ENCODE measurements at places on chromosomes 12 and 14.

DNA sequence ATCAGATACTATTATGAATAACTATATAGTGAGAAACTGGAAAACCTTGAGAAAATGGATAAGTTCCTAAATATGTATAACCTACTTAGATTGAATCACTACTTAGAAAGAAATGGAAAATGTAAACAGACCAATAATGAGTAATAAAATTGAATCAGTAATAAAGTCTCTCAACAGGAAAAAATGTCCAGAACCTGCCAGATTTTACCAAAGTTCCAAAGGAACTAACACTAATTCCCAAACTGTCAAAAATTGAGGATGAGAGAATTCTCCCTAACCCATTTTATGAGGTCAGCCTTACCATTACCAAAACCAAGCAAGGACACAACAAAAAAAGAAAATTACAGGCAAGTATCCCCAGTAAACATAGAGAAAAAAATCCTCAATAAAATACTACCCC, 272.0 kb downstream of the RPAP3 start:
- DNase-seq, result no peak

GRCh38 chr12:32542428-32543229, 136.5 kb upstream of the DNM1L start:
- no peak for DNase-seq

DNA sequence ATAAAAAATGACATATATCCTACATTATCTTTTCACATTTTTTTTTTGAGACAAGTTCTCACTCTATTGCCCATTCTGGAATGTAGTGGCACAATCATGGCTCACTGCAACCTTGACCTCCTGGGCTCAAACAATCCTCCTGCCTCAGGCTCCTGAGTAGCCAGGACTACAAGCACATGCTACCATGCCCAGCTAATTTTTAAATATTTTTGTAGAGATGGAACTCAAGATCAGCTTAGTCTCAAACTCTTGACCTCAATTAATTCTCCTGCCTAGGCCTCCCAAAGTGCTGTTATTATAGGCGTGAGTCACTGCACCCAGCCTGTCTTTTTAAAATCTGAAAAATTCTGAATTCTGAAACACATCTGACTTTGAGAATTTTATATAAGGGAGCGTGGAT, 241.9 kb upstream of the DCN start:
- no peak for DNase-seq

GRCh38 chr12:107135177-107135576, 41.8 kb upstream of the CRY1 start:
- no peak for DNase-seq

DNA sequence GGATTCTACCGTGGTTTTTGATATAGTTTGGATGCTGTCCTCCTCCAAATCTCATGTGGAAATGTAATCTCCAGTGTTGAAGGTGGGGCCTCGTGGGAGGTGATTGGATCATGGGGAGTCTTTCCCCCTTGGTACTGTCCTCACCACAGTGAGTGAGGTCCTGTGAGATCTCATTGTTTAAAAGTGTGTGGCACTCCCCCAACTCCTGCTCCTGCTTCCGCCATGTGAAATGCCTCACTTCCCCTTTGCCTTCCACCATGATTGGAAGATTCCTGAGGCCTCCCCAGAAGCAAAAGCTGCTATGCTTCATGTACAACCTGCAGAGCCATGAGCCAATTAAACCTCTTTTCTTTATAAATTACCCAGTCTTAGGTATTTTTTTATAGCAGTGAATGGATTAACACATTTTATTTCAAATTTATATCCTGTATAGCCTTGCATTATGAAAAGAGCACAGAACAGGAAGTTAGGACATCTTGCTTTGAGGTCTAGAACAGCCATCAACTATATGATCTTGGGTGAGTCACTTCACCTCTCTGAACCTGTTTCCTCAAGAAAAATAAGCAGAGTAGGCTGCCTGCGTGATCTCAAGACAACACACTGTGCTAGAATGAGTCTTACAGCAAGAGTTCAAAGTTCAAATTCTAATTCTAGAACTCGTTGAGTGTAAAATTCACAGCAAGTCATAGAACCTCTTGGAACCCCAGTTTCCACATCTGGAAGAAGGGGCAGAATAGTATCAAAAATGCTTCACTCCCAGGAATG, 160.9 kb upstream of the EEA1 start:
- DNase-seq, result no peak

DNA sequence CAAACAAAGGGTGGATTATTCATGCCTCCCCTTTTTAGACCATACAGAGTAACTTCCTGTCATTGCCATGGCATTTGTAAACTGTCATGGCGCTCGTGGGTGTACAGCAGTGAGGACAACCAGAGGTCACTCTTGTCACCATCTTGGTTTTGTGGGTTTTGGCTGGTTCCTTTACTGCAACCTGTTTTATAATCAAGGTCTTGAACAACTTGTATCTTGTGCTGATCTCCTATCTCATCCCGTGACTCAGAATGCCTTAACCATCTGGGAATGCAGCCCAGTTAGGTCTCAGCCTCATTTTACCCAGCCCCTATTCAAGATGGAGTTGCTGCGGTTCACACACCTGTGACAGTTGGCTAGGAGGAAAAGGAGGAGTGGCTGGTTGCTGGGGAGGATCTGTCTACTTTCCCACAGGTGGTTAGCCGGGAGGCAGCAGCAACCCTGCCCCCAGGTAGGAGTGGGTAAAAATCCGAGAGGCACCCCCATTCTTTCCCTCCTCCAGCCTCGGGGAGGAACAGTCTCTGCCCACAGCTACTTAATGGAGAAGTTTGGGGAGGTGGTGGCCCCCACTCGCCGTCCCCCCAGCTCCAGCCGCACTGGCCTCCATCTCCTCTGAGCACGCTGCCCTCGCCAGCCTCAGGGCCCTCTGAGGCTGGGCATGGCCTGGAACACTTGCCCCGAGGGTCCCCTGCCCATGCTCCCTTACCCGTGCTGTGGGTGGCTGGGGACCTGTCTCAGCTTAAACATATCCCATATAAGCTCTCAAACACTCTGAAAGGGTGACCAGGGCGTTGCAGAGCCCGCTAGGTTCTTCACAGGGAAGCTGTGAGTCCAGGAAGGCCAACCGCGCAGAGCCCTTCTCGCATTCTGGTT, 41.7 kb downstream of the SMIM41 start:
- no peak for DNase-seq

- peak; percentile 49 for DNase-seq
Observed at GRCh38 chr14:100767003-100767787, 40.5 kb downstream of the DLK1 start.

DNA sequence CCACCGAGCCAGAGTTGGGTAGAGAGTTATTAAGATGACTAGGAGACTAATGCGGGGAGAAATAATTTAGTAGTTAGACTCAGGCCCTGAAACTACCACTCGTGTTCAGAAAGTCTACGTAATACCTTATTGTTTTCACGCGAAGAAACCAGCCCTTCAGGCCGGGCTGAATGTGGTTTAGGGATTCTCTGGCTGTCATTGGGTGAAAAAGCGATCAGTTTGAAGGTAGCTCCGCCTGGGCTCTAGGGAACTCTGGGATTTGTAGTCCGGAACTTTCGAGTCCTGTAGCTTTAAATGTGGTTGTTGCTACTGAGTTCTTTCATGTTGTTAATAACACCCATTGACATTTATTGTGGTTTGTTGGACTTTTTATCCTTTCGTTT, 549 bp upstream of the WDR89 start:
- peak; percentile 62 for DNase-seq

DNA sequence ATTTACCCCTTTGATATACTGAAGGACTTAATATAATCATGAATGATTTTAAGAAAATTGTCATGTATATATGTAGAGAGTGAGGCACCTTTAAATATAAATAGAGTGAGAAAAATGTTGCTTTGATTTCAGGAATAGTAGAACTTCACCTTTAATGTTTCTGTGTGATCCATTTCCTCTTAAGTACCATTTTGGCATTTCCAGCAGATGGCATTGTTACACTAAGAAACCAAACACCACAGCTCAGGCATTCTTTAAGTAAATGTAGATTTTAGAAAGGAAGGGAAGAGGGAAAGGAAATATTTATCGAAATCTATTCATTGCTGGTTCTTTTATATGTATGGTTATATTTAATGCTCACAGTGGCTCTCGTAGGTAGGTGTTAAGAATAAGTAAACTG, 556.7 kb upstream of the FBXO33 start:
- DNase-seq, result no peak

DNA sequence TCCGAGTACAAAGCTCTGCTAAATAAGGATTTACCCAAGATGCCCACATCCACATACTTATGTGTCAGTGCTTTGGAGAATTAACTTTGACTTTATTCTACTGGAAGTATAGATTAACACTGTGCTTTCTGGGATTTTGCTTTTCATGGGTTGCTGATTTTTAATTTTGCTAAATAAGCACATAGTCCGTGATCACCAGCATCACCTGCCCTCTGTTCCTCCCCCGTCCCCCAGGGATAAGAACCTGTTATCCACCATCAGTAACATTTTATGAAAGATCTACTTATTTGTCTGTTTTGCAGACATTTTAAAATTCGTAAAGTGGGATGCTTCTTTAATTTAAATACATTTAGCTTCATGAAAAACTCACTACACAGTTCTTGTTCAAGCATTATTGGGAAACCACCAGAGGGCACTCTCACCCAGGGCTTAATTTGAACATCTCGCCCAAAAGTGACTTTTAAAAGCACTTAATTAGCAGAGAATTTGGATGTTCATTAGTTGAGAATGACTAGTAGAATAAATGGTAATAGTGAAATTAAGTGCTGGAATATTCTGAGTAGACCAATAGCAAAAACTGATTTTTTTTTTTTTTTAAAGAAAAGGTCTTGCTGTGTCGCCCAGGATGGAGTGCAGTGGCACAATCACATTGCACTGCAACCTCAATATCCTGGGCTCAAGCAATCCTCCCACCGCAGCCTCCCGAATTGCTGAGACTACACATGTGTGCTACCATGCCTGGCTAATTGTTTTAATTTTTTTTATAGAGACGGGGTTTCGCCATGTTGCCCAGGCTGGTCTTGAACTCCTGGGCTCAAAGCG, 35.7 kb downstream of the MRPL42 start:
- peak; percentile 67 for DNase-seq

DNA sequence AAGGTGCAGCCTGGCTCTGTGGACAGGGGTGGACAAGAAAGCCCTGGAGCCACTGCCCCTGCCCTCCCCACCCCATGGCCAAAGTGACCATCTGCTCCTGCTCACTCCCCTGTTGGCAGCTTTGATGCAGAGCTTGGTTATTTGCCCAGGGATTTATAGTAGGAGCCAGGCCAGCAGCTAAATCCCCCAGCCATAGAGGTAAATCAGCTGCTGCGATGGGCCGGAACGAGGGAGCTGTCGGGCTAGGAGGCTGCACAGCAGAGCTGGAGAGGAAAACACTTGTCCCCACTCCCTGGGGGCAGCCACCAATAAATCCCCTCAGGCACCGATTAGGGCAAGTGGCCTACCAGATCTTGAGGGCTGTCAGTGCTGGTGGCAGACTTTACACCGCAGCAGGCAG, 26.0 kb downstream of the SMUG1 start:
- no peak for DNase-seq

- DNase-seq, result no peak
Observed at GRCh38 chr12:109294286-109294796, 14.7 kb downstream of the FOXN4 start.

- DNase-seq, result peak; percentile 82
Observed at GRCh38 chr12:57604992-57605810, 577 bp downstream of the DTX3 start.

GRCh38 chr12:49030119-49030518, 11.5 kb upstream of the PRKAG1 start:
- DNase-seq, result no peak

- DNase-seq, result no peak
Observed at GRCh38 chr14:63632932-63633514, 8.6 kb downstream of the WDR89 start.

DNA sequence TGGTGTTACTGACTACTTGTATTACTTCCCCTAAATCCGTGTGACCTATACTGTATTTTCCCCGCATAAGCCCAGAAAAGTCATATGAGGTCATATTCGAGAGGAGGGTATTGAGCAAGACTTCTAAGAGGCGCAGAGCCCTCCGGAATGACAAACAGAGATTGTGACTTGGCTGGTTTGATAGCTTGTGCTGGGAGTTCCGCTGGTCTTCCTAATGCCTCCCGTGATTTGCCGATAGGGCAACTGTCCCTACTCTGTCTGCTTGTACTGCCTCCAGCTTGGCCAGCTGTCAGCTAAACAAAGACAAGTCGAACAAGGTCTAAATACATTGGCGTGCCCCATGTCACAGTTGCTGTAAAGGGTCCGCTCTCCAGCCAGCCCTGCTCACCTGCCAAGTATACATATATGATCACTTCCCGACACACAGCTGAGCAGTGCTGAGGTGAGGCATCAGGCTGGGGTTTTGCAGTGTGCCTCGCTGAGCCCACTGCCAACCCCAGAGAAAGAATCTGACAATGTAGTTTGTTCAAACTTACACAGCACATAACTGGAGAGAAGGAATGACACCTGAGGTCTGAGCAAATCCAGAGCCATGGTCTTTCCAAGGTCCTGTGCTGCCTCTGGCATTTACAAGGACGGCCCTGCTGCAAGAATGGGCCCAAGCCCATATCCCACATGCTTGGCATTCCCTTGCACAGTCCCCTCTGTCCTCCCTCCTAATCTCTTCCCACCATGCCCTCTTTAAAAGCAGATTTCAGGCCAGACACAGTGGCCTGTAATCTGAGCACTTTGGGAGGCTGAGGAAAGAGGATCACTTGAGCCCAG, 23.7 kb downstream of the LGMN start:
- DNase-seq, result peak; percentile 24

DNA sequence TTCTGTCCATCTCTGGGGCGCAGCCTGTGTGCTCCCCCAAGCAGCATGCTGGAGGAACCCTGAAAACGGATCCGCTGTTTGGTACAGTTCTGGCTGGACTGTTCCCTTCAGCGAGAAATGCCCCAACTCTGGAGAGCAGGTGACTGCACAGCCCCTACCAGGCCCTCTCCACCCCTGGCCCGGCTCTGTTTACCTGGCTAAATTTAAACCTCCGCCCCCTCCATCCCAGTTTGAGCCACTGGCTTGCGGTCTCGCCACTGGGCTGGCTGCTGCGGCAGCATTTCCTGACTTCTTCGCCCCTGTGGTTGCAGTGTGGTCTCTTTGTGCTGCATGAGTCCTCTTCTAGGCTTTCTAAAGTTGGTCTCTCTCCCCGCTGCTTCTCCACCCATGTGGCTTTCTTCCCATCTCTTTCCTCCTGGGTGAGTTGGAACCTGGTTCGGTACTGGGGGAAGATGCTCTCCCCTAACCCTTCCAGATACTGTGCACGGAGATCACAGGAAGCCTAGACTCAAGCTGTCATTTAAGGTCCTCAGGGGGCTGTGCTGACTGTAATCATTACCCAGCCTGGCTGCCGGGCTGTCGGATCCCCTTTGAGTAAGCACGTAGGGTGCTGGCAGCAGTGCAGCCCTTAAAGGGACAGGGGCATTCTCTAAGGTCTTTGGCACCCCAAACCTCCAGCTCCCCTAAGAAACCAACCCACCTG, 60.6 kb downstream of the FBXL14 start:
- no peak for DNase-seq

DNA sequence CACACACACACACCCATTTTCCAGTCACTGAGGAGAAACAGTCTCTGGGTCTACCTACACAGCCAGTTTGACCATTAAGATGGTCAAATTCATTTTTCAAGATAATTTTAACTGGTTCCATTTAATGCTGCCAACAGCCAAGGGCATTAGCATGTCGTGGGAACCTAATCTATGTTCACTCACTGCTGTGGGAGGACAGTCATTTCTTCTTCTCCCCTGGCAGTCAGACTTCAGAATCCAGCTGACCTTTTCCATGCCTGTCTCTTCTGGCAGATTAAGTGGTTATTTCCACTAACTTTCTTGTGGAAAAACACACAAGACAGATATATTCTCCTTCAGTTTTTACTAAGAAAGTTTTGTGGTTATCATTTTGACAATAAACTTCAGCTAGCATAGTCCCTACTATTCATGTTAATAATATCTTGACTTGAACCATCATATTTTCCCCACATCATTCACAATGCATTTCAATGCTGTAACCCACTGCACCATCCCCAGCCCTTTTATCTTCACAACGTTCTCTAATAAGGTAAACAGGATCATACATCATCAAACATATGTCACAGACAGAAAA, 82.2 kb downstream of the DAD1 start:
- no peak for DNase-seq
